Omental fat pad (tissue), 4 donors: ENCODE measurements at places on chromosomes 13 and 19.

DNA sequence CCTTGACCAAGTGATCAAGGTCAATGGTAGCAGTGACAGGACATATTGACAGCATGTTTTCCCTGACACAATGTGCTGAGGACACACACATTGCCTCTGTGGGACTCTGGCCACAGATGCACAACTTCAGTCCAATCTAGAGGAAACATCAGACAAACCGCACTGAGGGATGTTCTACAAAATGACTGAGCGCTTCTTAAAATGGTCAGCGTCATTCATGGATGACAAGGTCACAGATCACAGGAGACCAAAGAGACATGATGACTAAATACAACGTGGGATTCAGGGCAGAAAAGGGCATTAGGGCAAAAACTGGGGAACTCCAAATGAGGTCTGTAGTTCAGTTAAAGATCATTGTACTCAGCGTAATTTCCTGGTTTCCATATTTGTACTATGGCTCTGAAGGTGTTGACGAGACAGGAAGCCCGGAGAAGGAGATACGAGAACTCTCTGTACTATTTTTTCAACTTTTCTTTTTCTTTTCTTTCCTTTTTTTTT lies 20.6 kb downstream of the PBX4 start:
- no peak for DNase-seq

DNA sequence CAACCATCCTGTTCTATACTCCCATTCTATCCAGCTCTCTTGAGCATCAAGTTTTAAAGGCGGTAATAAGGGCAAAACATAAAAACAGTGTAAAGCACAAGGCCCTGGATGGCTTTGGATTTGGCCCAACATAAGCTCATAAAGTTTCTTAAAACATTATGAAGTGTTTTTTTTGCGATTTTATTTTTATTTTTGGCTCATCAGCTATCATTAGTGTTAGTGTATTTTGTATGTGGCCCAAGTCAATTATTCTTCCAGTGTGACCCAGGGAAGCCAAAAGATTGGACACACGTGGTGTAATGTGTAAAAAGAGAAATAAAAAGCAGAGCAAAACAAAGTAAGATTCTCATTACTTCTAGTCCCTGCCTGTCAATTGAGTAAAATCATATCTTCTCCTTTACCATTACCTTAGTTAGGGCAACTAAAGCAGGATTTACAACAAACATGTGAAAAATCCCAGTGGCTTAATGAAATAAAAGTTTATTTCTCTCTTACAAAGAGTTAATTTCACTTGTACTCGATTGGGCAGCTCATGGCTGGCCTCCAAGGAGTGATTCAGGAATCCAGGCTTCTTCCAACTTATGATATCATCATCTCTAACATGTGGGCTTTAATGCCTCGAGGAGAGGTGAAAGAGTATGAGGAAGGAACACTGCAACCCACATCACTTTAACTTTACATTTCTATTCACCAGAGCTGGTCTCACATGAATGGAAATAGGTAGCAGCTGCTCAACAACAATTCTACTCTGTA lies 725.2 kb upstream of the SLITRK1 start:
- DNase-seq, result no peak

- DNase-seq, result no peak
Observed at GRCh38 chr13:99653526-99653925, 152.3 kb downstream of the TM9SF2 start.

GRCh38 chr19:7482584-7483439 lies 6.0 kb downstream of the PEX11G start:
- no peak for DNase-seq

- no peak for DNase-seq
Observed at GRCh38 chr13:35499676-35500075, 23.2 kb upstream of the MAB21L1 start.

- no peak for DNase-seq
Observed at GRCh38 chr13:35460061-35460460, 16.4 kb downstream of the MAB21L1 start.

- DNase-seq, result no peak
Observed at GRCh38 chr13:71517004-71517403, 350.0 kb downstream of the DACH1 start.

DNA sequence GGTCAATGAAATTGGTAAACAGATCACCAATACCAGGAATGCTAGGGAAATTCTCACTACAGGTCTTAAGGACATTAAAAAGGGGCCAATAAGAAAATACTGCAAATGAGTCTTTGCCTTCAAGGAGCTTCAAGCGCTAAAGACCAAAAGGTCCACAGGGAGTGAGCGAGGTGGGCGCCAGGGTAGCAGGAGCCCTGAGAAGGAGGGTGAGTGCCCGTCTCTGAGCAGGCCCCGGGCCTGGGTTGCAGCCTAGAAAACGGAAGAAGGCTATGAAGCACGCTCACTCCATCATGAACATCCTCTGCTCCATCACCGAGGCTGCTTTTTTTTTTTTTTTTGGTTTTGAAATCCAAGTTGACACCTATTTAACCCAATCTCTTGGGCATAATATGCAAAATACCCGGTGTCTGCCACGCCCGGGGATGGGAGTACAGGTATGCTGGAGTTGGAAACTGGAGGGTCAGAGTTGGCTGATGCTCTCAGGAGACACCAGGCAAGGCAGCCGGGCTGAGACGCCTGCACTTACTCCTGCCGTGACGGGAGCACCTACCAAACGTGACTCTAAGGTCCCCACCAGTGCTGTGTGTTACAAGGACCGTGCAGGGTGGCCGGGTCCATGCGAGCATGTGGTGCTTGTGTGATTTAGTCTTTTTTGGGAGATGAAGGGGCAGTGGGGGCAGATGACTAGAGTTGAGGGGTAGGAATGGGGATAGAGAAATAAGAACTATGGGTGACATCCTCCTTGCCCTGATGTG lies 66.9 kb downstream of the KLF2 start:
- no peak for DNase-seq

GRCh38 chr13:93948162-93948922 lies 531.1 kb downstream of the DCT start:
- DNase-seq, result no peak

- DNase-seq, result no peak
Observed at GRCh38 chr13:37143911-37144310, 38.4 kb upstream of the CSNK1A1L start.

DNA sequence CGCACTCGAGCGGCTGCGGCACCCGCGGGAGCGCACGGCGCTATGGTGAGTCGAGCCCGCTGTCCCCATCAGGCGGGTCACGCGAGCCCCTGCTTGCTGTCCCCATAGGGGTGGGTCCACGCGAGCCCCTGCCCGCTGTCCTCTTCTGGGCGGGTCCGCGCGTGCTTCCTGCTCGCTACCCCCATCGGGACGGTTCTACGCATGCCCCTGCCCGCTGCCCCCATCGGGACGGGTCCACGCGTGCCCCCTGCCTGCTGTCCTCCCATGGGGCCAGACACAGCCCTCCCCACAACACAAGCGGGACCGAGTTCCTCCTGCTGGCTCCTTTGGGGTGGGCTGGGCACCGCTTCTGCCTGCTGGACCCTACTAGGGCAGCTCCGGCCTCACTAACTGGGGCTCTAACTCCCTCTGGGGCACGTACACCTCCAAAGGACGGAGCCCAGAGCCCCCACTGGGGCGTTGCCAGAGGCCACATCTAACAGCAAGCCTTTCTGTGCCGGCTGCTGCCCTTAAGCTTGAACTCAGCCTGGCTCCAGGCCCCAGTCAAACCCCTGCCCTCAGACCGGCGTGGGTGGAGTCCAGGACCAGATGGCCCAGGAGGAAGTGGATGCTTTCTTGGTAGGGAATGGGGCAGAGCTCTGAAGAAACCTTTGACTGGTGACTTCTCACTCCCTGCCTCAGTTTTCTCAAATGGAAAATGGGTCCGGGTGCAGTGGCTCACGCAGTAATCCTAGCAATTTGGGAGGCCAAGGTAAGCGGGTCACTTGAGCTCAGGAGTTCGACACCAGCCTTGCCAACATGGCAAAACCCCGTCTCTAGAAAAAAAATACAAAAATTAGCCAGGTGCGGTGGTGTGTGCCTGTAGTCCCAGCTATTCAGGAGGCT lies 722 bp downstream of the COLGALT1 start:
- no peak for DNase-seq

GRCh38 chr13:106681997-106682396 lies 114.1 kb upstream of the ARGLU1 start:
- DNase-seq, result no peak

GRCh38 chr19:50836543-50837195 lies 3.3 kb upstream of the KLK15 start:
- no peak for DNase-seq

DNA sequence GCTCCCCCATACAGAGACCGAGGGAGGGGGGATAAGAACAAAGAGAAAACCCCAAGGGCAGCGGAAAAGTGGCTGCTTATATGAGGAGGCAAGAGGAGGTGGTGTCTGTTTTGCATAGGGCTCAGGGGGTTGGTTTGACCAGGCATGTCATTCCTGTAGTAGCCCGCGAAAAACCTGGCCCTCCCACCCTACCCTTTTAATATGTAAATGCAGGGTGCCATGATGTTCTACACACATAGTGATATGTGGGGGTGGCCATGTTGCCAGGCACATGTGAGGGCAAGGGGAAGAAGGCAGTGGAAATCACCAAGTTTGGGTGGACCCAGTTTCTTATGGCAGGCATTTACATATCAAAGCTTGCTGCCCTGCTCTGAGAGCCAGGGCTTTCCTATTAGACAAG lies 203.5 kb upstream of the UBL3 start:
- DNase-seq, result no peak

DNA sequence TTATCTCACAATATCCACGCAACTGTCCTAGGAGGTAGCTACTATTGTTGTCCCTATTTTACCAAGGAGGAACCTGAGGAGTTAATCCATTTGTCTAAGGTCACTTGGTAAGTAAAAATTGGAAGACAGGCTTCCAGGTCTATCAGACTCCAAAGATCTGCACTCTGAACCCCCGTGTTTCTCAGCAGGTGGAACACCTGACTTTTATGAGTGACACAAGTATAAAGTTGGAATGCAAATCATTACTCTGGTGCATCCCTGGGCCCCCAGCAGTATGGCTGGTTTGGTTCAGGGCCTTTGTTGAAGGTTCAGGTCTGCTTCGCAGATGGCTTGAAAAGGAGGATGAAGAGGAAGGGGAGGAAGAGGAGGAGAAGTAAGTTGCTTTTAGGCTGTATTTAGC lies 46.0 kb downstream of the RGCC start:
- DNase-seq, result no peak

GRCh38 chr13:33678906-33679657 lies 138.9 kb upstream of the RFC3 start:
- DNase-seq, result peak; percentile 31

GRCh38 chr19:20334760-20335159 lies 167.7 kb downstream of the ZNF486 start:
- no peak for DNase-seq

GRCh38 chr13:46621133-46621532 lies 68.2 kb downstream of the LRCH1 start:
- DNase-seq, result no peak

GRCh38 chr13:74000876-74001275 lies 133.3 kb downstream of the KLF12 start:
- DNase-seq, result no peak

DNA sequence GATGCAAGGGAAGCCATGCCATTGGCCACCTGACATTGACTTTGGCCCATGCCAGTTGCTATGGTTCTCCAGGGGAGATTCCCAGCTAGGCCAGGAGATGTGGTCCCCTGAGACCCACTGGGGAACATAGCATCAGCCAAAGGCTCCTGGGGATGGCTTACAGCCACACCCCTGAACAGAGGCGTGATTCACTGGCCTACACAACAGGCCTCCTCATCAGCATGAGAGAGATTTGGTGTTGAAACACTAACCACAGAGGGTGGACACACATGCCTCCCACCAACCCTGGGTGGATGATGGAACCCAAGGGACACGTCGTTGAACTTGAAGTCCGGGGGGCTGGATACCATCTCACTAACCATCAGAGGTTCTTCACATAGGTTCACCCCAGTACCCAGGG lies 14.4 kb downstream of the IQCN start:
- no peak for DNase-seq

- no peak for DNase-seq
Observed at GRCh38 chr13:111204438-111205177, 89.5 kb downstream of the ARHGEF7 start.

DNA sequence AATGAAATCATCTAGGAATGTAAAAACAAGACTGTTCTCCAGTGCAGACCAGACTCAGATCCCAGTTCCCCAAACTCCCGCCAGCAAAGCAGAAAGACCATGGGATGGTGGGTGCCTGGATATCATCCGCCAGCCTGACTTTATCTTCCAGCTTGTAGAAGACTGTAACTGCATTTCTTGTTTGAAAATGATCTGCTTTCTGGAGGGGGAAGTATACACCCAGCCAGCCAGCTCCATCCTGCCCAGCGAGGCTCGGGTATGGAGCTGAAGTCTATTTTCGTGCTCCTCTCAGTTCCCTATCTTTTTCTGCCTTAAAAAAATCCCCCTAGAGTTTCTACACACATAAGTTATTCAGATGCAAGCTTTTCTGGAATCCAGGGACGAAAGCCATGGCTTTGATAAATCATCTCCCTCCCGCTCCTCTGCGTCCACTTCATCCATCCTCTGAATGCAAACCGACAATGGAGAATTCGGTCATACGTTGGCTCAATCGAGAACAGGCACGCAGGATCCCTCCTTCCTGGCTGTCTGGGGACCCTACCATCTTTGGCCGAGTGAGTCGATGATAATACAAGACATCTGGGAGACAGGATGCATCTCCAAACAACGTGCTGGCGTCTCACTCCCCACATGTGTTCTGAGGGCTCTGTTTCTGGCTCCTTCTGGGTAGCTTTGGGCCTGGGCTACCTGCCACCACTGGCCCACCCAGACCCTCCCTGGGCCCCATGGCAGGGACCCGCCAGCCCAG lies 31.2 kb downstream of the CEBPG start:
- no peak for DNase-seq

DNA sequence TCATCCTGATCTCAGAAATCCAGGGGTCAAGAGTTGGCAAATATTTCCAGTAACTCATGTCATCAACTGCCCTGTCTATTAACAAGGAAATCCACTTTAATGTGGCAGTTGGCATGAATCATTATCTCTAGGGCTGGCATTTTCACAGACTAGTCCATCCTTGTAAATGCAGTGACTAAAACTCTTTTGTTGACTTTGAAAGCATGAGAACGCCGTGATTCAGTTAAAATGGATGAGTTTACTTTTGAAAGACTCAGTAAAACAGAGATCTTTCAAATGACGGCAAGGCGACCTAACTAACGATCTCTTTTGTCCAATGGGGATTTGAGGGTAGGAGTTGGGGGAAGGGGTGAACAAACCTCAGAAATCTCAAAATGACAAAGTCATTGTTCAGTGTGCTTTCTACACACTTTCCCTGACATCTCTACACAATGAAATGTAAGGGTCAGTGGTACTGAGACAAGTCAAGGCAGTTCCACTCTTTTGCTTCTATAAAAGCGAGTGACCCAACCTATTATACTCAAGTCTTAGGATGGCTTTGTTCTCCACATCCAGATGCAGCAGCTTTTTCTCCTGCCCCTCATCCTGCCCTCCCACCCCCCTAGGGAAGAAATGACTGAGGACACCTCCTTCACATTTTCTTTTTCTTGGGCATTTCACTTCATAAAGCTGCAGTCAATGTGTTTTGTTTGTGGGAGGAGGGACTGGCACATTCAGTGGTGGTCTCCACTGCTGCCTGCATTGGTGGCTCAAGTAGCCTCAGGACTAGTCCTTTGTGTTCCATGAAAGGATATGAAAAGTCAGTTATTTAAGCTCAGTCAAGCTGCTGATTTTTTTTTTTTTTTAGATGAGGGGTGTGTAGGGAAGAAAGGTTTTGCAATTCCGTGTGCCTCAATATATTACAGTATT lies 200.5 kb downstream of the ABCC4 start:
- DNase-seq, result no peak
